ENCODE measurements at places on chromosomes 4 and X.

DNA sequence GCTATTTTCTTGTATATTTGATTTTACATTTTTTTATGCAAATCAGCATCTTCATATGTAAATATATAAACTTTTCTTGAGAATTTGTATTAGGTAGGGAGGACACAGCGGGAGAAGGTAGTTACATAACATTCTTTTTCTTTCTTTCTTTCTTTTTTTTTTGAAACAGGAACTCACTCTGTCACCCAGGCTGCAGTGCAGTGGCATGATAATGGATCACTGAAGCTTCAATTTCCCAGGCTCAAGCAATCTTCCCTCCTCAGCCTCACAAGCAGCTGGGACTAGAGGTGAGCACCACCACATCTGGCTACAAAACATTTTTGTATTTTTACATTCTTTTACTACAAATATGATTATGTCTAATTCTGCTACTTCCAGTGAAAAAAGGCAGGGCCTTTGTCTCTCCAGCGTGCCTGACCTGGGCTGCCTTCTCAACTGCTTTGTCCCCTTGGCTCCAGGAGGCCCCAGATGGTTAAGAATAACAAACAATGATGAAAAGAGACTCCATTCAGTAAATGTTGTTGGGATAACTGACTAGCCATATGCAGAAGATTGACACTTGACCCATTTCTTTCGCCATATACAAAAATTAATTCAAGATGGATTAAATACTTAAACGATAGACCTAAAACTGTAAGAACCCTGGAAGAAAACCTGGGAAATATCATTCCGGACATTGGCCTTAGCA is 46.5 kb upstream of the FAT4 start:
- no peak for DNase-seq

DNA sequence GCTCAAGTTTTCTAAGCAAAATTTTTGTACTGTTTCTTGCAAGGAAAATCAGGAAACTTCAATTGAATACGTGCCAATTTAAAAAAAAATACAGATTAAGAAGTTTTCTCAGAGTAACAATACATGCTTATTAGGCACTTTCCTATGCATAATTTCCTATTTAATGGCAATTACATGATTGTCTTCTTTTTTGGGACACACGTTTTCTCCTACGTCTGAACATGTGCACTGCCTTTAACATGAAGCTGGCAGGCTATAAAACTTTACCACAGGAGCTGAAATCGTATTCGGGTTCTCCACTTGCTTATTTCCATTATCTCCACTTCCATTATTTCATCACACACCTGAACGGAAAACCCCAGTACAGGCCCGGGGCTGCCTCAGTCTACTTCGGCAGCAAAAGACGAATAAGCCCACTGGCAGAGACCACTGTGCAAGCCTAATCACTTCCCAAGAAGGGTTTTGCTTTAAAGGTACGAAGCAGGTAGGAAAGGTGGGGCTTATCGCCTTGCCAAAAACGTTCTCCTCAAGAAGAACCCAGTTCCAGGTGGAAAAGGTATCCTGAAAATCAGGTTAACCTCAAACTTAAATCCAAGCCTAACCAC is 575 bp downstream of the RCHY1 start:
- DNase-seq: no peak

- no peak for DNase-seq
Observed at GRCh38 chr4:7241597-7242125, 49.3 kb downstream of the SORCS2 start.

DNA sequence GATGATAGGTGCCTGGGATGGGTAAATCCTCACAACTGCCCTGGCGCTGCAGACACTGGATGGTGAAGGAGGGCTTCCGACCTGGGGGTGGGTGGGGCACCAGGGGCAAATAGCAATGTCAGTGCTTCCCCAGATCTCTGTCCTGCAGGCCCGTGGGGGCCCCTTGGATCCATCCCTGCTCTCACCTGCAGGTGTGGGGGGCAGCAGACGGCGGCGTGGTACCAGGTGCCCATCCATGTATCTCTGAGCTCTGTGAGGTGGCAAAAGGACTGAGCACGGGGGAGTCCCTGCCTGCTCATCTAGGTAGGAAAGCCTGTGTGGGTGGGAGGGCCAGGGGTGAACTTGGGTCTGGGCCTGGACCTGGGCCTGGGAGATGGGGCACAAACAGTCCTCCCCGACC is 6.5 kb upstream of the SYP start:
- no peak for DNase-seq

GRCh38 chr4:33395731-33396485 is 2675.7 kb downstream of the PCDH7 start:
- DNase-seq: no peak

- DNase-seq: no peak
Observed at GRCh38 chr4:143085659-143086058, 99.1 kb upstream of the USP38 start.

Measured in CD14-positive monocyte (primary cell).